ENCODE measurements at places on chromosomes 16 and 17. TPM values are rescaled to one million over a fixed set of nuclear protein-coding genes. Genes with fewer than 3 reads are reported as not detected.
A peak's percentile ranks its signal among the peaks of the same experiment; 100 is the strongest.

RNF112 gene
- 0.36 TPM for total RNA-seq

FOXO3B gene
- 7.1 TPM for total RNA-seq

GSDMA gene
- total RNA-seq: not detected

TERB1 gene
- 0.16 TPM for total RNA-seq

IRX3 gene
- total RNA-seq: 0.75 TPM

HOXB13 gene
- not detected for total RNA-seq

KRTAP16-1 gene
- total RNA-seq: not detected

IRX6 gene
- total RNA-seq: not detected

ITFG1 gene
- total RNA-seq: 52.7 TPM

OTOP2 gene
- total RNA-seq: not detected

USP43 gene
- 5.3 TPM for total RNA-seq

PSMD12 gene
- total RNA-seq: 67.6 TPM

GRCh38 chr16:72785886-72786285 lies 262.0 kb downstream of the ZFHX3 start:
- no peak for DNase-seq

GRCh38 chr16:86924537-86924936 lies 346.2 kb downstream of the FOXL1 start:
- DNase-seq: peak; percentile 97

DNA sequence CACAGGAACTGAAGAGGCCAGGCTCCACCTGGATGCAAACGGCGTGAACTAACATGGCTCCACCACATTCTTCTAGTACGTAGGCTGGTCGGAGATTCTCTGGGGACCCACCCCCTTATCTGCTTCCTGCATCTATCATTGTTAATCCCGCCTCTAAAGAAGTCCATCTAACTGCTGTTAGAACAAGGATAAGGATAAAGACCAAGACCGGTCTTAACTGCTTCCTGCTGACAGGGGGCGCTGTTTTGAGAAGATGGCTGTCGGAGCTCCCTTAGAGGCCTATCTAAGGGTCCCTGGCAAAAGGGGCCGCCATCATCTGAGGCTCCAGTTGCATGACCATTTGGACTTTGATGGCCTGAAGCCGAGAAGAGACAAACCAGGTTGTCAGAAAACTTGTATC lies 25.8 kb upstream of the TNFSF12 start:
- no peak for DNase-seq

- no peak for DNase-seq
Measured at GRCh38 chr17:924711-925475, 54.7 kb downstream of the NXN start.

DNA sequence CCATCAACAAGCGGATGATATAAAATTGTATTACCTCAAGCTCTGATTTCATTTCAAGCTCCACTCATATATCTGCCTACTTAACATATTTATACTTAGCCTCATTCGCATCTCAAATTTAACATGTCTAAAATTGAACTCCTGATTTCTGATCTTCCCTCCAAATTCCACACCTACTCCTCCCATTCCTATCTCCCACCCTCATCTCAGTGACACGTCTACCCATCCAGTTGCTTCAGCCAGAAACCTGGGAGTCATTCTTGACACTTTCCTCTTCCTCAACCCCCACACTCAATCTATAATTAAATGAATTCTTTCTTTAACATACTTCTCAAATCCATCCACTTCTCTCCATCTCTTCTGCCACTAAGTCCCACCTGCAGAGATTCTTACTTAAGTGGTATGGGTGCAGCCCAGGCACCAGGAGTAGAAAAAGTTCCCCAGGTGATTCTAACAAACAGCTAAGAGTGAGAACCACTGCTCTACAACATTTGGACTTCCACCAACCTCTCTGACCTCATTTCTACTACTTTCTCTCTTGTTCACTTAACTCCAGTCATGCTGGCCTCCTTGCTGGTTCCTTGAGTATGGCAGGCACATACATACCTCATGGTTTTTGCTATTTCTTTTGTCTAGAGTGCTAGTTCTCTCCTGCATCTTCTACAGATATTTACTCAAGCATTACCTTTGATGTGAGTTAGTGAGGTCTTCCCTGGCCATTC lies 18.1 kb downstream of the SPOP start:
- no peak for DNase-seq

DNA sequence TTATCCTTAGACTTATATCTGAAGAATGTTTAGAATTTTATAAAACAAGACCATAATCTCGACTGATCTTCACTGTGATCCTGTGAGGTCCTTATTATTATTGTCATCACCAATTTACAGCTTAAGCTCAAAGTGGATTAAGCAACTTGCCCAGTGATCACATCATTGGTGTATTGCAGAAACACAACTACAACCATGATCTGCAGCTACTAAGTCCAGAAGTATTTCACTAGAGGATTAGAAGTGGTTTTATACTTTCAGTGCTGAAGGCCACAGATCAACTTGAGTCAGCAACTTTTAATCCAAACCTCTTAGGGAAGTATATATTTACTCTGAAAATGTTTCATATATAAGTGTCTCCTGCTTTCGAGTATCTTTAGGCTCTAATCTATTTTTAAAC lies 624.3 kb upstream of the SOX9 start:
- peak; percentile 45 for DNase-seq

DNA sequence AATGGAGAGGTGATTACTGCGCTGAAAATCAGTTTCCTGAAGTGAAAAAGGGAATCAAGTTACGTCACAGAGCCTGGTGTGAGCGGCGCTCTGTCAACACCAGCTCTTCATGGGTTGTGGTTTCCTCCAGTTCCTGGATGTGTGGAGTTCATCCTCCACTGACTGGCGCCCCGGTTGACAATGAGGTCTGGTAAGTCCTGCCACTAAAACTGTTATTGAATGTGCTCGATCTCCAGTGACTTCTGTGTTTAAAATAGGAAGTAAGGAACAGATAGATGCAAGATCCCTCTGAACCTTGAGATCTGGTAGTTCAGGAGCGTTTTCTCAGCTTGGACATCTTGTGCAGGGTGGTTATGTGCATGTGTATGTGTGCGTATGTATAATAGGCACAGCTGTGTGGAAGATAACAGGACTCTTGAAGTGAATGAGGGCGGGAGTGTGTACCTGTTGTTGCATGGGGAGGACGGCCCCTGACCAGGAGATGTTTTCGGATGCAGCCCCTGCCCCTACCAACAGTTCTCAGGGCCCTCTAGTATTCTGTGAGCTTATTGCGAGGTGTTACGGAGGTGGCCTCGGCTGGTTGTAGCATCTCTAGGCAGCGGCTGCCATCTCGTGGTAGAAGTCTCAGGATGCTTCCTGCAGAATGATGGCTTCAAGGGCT lies 22.0 kb upstream of the GOT2 start:
- DNase-seq: peak; percentile 50

GRCh38 chr17:2028737-2029136 lies 1.2 kb upstream of the DPH1 start:
- no peak for DNase-seq

DNA sequence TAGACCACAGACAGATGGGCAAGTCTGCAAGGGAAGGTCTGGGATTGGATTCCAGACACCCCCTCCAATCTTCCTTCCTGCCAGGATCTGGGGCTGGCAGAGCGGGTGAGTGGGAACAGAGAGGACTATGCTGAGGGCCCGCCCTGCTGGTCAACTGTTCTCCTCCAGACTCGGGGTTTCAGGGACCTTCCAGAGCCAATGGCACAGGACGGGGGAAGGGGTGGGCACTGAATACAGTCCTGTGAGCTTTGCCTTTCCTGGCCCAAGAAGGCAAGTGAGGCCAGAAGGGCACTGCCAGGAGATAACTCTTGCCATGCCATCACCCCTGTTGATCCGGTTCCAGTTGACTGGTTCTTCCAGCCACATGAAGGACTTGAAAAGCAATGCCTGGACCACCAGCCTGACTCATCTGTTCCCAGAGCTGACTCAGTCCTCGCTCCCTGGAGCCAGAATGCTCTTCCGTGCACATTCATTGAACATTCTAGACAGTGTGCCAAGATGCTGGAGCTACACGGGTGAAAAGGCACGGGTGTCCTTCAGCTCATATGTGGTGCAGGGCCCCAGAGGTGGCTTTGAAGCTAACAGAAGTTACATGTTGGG lies 533 bp upstream of the MEFV start:
- DNase-seq: peak; percentile 57

- DNase-seq: no peak
Measured at GRCh38 chr17:1724869-1725641, 551 bp downstream of the WDR81 start.

GRCh38 chr17:64129515-64129764 lies 504 bp downstream of the ERN1 start:
- no peak for DNase-seq

- DNase-seq: no peak
Measured at GRCh38 chr16:78703936-78704335, 604.5 kb downstream of the WWOX start.

DNA sequence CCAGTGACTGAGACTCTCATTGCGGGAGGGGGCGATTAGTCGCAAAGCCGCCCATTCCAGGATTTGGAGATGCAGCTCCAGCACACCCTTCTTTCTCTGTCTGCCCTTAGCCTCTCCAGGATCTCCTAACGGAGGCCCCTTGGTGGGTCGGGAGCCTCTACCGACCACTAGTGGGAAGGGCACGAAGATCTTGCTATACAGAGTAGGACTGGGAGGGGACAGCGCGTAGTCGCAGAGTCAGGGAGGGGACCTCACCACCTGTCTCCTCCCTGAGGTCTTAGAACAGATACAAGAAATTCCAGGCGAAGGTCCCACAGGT lies 588 bp upstream of the SMTNL2 start:
- DNase-seq: no peak

GRCh38 chr16:23666571-23667354 lies 11.9 kb upstream of the PLK1 start:
- no peak for DNase-seq

DNA sequence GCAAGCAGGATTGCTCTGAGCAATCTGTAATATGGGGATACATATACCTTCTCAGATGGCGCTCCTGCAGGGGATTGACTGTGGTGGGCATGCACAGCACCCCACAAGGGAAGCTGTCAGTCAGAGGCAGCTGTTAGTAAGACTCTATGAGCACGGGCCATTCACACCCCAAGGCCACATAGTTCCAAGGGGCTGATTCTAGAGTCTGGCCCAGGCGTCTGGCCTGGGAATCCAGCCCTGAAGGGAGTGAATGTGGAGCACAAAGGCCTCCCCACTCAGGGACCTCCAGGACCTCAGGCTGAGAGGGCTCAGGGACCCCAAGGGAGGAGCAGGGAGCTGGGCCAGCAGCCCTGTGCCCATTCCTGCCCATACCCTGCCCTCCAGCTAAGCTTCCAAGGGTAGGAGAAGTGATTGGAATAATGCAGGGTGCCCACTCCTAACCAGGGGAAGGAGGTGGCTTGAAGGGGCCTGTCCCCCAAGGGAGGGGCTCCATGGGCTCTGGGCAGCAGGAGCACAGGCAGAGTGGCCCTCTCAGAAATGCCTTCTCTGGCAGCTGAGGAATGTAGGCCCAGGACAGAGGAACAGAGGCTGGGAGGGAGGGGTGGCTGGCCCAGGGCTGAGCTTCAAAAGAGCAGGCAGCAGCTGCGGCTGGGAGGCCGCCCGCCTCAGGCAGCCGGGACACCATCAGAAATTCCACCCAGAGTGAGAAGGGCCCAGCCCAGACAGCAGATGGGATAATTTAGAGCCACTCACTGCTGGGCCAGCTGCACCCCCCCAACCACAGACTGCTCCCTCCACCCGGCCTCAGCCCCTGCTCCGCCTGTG lies 48.9 kb upstream of the MRPS23 start:
- peak; percentile 59 for DNase-seq

DNA sequence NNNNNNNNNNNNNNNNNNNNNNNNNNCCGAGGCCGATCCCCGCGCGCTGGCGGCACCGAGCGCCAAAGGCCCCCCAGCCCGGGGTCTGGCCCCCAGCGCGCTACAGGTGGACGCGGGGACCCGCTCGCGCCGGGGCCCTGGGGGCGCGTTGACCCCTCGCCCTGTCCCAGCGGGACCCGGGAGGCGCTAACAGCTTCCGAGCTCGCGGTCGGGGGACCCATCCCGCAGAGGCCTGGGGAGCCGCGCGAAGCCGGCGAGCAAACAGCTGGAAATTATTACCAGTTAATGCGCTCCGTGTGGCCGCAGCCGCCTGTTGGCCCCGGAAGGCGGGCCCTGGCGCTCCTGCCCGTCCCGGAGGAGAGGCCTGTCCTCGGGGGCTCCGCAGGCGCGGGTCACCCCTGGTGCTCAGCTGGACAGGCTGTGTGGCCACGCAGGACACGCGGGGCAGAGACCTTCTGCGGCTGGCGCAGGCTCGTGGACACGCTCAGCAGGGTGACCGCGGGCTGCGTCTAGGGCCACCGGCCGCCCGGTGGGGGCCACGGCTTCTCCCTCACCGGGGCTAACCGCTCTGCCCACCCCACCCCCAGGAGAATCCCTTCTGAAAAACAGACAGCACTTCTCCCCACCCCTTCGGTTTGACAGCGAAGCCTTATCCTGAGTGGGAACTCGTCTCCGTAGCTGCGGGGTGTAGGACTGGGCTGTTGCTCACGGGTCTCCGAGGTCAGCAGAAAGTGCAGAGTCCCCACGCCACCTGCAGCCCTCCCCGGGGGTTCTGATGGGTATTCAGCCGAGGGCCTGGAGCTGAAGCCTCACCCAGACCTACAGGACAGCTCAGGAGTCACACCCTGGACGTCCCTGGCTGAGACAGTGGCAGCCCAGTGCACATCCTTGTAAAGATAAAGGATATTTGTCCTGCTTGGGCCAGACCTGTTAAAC lies 138.7 kb upstream of the RPH3AL start:
- peak; percentile 41 for DNase-seq

GRCh38 chr17:70378076-70378475 lies 208.7 kb downstream of the KCNJ2 start:
- no peak for DNase-seq

GRCh38 chr16:56789360-56789759 lies 59.4 kb downstream of the NUP93 start:
- no peak for DNase-seq

DNA sequence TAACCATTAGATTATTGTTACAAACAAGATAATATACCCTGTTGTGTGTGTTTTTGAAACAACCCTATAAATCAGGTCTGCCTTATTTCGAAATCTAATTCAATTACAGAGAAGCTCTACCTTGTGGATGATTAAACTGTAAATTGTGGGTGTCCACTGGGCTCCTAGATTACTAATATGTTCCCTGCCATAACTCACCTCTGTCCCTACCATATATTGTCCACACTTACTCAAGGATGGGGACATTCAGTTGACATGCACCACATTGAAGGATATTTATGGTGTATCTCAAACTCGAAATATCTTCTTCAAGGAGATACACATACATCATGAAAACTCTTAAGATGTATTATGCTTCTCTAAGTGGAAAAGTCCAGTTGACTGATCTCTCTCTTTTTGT lies 617.6 kb upstream of the EEF2KMT start:
- DNase-seq: no peak

GRCh38 chr16:85041219-85042166 lies 13.9 kb downstream of the KIAA0513 start:
- no peak for DNase-seq

- DNase-seq: no peak
Measured at GRCh38 chr17:9090641-9091096, 69.4 kb downstream of the NTN1 start.

GRCh38 chr17:41796121-41796895 lies 9.8 kb upstream of the JUP start:
- DNase-seq: no peak

- no peak for DNase-seq
Measured at GRCh38 chr17:71572343-71572742, 548.5 kb upstream of the SOX9 start.
